ENCODE measurements at places on chromosomes 4 and X. TPM values are rescaled to one million over a fixed set of nuclear protein-coding genes. Genes with fewer than 3 reads are reported as not detected.

Gene PCSK1N
- 69.2 TPM for total RNA-seq

Gene ANOS1
- 23.1 TPM for total RNA-seq

Gene SYNPO2
- 12.3 TPM for total RNA-seq

Gene STPG2
- total RNA-seq = 0.77 TPM

Gene CENPVL2
- not detected for total RNA-seq

Gene RIPPLY1
- total RNA-seq = not detected

Gene NLGN4X
- 0.82 TPM for total RNA-seq

Gene TNIP3
- 0.31 TPM for total RNA-seq

Gene GPC3
- total RNA-seq = 1.5 TPM

Gene KLKB1
- total RNA-seq = 0.17 TPM

Gene SPANXN1
- not detected for total RNA-seq

Gene MAGEA6
- total RNA-seq = not detected

Gene KLHL34
- not detected for total RNA-seq

Gene ABLIM2
- total RNA-seq = 0.64 TPM

Gene HSFX3
- not detected for total RNA-seq

Gene FAM184B
- total RNA-seq = not detected

Gene P2RY10
- total RNA-seq = not detected

GRCh38 chr4:151324124-151324751 is 1.2 kb downstream of the SH3D19 start:
- DNase-seq = no peak

- DNase-seq = no peak
These were observed 235.4 kb downstream of the MGST2 start for GRCh38 chr4:139900964-139901376.

DNA sequence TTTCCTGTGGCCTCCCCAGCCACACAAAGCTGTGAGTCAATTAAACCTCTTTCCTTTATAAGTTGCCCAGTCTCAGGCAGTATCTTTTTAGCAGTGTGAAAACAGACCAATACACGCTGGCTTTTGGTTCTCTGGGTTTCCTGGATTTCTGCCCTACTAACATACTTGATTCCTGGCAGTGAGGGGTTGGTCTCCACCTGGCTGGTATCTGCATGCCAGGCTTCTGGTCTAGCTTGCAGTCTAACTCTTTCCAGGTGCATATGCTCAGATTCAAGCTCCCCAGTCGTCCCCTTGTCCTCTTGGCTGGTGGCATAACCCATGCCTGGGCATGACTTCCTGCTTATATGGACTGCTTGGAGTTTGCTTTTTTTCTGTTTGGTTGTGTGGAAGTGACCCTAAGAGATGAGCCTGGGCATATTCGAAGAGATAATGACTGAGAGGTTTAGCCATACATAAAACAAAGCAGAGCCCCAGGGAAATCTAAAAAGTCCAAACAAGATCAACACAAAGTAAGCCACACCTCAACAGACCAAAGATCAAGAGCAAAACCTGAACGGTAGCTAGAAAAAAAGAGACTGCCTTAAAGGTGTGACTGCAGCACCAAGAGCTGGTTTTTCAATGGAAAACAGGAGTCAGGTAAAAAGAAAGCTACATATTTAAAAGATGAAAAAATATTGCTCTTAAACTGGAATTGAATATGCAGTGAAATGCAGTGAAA is 102.1 kb upstream of the STS start:
- no peak for DNase-seq

- no peak for DNase-seq
These were observed 287.1 kb downstream of the PPARGC1A start for GRCh38 chr4:23602720-23603119.

DNA sequence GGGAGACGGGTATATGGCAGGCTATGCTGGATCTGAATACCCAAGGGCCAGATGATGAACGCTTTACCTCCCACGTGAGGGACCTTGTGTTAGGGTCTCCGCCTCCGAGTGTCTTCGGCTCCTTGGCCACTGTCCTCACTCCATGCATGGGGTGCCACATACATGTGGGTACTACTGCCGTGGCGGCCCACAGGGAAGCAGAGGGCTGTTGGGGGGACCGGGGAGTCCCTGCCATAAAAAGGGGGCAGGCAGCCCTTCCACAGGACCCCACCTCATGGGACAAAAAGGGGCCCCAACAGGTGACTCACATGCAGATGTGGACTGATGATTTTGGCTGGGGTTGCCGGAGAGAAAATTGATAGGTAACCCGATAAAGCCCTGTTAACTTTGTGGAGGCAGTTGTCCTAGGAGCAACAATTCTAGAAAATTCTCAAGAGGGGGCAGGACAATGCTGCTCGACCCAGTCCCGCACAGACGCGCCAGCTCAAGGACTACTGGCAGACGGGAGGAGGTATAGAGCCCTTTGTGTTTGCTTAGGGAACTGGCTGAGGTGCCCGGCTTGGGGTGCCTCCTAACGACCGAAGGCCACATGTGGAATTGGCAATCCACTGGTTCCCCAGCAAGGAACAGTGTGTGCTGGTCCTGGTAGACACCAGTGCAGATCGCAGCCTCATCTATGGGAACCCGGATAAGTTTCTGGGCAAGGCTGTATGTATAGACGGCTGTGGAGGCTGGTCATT is 695.7 kb upstream of the AGA start:
- no peak for DNase-seq

DNA sequence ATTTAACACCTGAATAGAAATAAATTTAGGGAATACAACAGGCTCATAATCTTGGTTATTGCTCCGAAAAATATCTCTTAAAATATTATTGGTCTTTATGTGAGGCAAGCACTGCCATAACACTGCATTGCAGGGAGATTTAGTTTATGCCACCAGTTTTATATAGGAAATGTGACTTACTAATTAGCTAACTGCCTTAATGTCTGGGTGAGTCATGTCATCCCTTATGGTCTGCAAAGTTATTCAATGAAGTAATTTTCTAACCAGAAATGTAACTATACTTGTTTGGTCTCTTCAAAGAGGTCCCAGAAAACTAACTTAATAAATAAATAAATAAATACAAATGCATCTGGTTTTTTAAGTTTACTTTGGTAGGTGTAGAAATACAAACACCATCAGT is 597.2 kb downstream of the GALNTL6 start:
- no peak for DNase-seq

GRCh38 chr4:25223802-25224375 is 9.9 kb upstream of the PI4K2B start:
- DNase-seq = no peak

DNA sequence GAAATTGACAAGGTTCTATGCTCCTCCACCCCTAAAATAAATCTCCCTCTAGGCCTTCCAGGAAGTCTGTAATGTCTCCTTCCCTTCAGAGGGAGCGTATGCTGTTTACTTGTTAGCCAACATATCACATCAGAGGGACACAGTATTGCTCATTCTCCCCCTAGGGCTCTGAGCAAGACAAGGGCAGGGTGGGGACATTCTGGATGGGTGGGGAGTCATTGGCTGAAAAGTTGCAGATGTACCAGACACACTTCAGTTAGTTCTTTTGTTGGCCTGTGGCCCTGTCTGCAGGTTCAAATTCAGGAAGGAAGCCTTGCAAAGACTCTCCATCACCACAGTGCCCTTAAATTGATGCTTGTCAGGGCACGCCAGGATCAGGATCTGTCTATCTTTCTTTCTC is 106.3 kb upstream of the TEX13D start:
- DNase-seq = no peak

DNA sequence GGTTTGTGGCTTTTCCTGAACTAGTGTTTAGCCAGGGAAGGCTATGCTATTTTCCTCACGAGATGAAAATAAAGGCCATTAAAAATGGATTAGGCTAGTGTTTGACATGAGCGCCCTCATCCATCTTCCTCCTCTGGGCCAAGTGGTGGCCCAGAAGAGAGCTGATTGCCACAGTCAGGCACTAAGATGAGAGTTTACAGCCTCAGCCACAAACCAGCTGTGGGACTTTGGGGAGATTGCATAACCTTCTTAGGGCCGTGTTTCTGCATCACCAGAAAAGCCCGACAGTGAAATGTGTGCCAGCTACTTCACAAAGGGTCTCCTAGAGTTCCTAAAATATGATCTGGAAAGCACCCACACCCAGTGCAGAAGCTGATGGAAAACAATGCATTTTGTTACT is 42.3 kb upstream of the LNX1 start:
- no peak for DNase-seq

- no peak for DNase-seq
These were observed 3.9 kb upstream of the HAUS7 start for GRCh38 chrX:153474266-153474665.

GRCh38 chrX:107701493-107702121 is 73.3 kb downstream of the PRPS1 start:
- DNase-seq = no peak

- no peak for DNase-seq
These were observed 48.2 kb upstream of the KDR start for GRCh38 chr4:55173580-55173979.

- DNase-seq = no peak
These were observed 39.8 kb downstream of the AFF1 start for GRCh38 chr4:86974551-86974994.

DNA sequence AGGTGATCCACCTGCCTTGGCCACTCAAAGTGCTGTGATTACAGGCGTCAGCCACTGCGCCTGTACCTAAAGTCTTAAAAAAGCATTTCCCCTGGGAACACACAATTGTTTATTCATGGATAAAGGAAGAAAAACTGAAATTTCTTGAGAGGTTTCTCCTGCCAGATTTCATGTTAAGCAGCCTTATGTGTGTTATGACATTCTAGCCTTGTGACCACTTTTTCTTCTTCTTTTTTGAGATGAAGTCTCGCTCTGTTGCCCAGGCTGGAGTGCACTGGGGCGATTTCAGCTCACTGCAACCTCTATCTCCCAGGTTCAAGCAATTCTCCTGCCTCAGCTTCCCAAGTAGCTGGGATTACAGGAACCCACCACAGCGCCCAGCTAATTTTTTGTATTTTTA is 57.8 kb upstream of the PLAC8 start:
- DNase-seq = no peak

DNA sequence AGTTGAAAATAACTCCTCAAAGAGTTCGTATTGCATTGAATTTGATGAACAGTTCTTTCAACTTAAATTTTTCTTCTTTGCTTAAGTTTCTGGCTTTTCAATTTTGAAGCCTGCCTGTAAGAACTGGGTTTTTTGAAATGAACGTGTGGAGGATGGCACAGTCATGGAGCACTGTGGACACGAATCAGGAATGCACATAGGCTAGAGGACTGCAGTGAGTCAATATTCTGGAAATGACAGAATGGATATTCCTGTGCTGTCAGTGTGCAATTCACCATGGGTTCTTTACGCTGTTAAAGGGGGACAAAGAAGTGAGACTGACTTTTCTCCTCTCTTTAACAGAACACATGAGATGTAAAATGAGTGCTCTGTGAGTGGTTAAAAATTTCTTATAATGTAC is 368.0 kb upstream of the AGA start:
- no peak for DNase-seq

- DNase-seq = no peak
These were observed 1.5 kb downstream of the EREG start for GRCh38 chr4:74366367-74366911.

- DNase-seq = no peak
These were observed 718.6 kb downstream of the PDHA2 start for GRCh38 chr4:96558466-96558865.

GRCh38 chrX:1713296-1713695 is 98.4 kb downstream of the ASMT start:
- DNase-seq = no peak

GRCh38 chrX:53284684-53285447 is 3.5 kb upstream of the IQSEC2 start:
- no peak for DNase-seq

DNA sequence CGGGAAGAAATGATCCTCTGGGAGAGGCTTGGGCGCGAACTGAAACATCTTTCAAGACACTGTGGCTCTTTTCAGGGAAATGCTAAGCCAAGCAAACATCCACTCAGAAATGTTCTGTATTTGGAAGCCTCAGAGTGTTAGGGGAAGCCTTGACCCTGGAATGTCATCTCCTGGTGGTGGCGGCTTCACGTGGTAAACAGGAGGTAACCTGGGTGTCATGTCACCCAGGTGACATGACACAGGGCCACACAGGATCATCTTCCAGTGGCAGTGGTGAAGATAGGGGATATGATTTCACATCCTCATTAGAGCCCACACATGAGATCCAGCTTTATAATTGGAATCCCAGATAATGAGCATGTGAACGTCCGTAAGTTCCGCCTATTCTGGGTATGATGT is 140.0 kb downstream of the TBL1X start:
- DNase-seq = no peak

All from chondrocyte (in vitro differentiated cells).